ENCODE measurements at places on chromosomes 1 and 21.

DNA sequence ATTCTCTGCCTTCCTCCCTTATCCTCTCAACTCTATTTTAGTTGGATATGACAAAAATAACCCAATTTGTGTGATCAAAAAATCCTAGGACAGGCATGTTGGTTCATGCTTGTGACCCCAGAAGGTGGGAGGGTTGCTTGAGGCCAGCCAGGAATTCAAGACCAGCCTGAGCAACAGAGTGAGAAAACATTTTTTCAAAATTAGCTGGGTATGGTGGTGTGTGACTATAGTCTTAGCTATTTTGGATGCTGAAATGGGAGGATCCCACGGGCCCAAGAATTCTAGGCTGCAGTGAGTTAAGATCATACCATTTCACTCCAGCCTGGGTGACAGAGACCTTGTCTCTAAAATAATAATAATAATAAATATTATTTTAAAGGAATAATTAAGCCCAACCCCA lies 1383.1 kb upstream of the ADGRL2 start:
- DNase-seq: no peak

DNA sequence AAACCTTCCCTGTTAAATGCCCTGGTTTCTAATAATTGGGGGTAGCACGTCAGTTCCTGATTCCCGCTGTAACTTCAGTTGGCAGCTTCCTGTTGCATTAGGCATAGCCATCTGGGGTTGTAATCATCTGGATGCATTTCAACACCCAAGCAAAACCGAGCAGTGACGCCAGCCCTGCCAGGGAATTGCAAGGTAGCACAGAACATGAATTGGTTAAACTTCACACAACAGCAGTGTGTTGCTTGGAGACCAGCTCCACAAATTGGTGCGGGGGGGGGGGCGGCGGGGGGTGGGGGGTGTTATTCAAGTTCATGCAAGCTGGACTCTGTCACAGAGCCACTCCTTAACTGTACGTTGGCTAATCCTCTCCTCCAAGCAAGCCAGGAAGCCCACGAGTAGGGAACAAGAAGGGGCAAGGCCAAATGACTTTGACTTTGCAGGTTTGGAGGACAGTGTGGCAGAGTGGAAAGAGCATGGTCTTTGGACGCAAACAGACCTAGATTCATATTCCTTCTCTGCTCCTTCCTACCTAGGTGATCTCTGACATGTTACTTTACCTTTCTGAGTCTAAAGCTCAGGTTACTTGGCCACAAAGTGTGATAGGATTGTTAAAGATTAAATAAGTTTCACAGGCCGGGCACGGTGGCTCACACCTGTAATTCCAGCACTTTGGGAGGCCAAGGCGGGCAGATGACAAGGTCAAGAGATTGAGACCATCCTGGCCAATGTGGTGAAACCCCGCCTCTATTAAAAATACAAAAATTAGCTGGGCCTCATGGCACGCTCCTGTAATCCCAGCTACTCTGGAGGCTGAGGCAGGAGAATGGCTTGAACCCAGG lies 4.7 kb downstream of the LAX1 start:
- DNase-seq: no peak

GRCh38 chr1:28173980-28174297 lies 2.6 kb downstream of the PTAFR start:
- no peak for DNase-seq

DNA sequence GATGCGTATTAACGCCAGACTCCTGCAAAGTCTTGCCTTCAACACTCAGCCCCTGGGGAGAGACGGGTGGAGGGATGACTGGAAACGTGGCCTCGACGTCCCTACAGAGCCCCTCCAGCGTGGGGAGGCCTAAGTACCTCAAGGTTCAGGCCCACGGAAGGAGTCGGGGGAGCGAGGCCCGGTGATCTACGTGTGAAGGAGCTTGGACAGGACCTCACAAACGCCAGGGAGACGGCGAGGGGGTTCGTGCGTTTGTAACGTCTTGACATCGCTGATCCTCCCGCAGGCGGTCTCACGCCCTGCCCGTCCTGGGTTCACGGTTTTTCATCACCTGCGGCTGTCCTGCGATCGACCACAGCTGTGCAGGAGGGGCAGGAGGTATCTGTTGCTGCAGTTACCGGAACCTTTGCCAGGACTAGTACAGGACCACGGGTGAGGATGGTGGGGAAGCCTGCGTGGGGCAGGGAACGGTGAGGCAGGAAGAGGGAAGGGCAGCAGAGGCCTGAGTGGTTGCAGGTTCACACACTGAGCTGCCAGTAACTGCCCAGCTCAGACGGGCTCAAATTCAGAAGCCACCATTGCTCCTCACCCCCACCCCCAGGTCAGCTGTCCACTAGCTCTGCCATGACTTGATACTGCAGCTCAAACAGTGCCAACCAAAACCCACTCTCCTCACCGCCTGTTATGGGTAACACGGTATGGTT lies 889 bp upstream of the CCNL2 start:
- DNase-seq: no peak

DNA sequence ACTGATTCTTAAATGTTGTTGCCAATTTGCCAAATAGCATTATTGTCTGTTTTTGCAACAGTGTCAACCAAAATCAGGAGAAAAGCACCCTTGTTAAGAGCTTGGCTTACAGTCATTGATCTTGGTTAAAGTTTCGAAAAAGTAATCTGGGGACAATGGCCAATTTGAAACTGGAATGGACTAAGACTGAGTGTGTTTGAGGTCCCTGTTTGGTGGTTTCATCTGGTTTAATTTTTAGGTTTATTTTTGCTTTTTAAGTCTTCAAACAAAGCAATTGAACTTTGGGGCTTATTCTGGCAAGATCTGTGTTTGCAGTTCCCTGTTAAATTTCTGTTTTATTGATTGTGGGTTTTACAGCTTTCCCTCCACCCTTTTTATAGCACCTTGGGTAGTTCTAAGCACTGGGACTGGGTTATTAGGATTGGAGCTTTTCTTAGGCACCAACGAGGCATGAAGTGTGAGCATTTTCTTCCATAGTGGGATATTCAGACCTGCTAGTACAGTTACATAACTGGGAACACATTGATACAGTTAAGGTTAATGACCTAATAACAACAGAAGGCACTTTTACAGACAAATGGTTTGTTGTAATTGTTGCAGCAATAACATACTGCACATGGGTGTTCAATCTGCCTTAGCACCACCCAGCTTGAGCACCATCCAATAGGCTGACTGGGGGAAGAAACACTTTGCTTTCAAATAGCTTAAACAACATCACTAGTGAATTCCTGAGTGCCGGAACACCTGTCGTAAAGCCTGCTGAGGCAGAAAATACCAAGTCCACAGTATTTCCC lies 40.6 kb upstream of the MAP10 start:
- DNase-seq: no peak

DNA sequence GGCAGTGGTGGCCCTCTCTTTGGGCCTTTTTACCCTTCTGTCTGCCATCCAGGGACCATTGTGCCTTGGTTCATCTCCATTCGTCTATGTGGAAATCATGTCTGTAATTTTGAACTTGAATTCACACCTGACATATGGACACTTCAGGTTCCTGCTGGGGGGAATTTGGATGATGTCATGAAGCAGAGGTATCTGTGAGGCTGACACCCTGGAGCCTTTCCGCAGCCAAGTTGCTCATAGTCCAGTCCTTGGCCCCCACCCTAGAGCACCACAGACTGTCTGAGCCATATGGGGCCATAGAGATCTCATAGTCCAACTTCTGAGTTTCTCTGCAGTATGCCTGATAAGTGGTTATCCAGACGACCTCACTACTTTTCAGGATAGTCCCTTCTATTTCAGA lies 147.7 kb upstream of the CACNA1E start:
- DNase-seq: no peak

DNA sequence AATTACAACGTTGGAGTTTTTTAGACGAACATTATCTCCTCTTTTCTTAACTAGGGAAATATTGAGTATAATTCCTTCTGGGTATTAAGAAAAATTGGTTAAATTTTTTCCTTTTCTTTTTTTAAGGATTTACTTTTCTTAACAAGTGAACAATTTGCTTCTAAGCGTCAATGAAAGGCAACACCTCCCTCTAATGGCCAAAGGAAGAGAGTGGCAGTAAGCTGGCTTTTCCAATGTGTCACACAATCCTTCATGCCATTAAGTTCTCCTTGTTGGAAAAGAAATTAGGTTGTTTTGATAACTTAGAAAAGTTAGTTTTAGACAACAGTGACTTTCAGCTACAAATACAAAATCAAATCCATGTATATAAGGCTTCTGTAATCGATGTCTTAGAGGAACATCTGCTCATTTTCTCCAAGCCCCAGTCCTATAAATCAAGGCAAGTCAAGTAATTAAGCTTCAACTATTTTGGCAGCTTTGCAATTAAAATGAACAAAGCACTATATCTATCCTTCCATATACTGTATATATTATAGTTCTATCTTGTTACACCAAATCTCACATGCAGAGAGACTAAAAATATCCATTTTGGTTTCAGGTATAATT lies 62.8 kb downstream of the EDEM3 start:
- DNase-seq: no peak

DNA sequence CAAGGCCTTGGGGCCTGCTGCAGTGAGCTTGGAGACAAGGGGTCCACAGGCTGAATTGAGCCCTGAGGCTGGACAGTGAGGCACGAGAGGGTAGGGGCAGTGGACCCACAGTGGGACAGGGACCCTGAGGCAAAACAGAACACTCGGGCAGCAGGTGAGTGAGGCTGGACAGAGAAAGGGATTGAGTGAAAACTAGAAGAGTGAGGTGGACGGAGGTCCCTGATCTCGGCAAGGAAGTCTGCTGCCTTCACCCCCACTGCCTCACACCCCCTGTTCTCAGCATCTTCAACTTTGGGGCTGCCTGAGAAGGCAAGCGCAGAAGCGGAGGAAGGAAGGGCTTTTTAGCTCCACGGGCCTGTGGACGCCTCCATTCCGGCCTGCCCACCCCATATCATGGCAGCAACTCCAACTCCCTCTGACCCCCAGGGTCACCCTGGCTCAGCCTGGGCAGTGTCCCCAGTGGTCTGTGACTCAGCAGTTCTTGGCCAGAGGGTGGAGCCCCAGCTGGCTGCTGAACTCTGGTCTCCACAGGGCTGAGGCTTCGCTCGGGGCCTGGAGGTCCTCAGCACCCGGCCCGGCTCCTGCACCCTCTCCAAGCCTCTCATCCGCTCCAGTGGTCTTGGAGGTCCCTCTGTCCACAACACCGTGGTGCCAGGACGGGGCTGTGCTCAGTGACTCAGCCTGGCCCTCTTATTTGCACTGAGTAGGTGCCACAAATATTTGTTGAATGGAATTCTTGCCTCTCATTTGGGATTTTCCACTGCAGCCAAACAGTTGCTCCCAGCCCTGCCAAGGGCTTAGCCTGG lies 60.0 kb upstream of the EPS8L3 start:
- DNase-seq: no peak

- DNase-seq: no peak
These were observed 324.9 kb upstream of the NFIA start for GRCh38 chr1:60757485-60757884.

Measured in activated CD4-positive, CD25-positive, alpha-beta regulatory T cell treated with anti-CD3 and anti-CD28 coated beads, Interleukin-2, amount 50 U/mL, for 16 hours (primary cell).